Kidney (tissue), 22 donors: ENCODE measurements at places on chromosomes 11 and 22. TPM values are rescaled to one million over a fixed set of nuclear protein-coding genes. Genes with fewer than 3 reads are reported as not detected.
A peak's percentile ranks its signal among the peaks of the same experiment; 100 is the strongest.

Gene OR52A1
- not detected for total RNA-seq

Gene MRGPRX4
- total RNA-seq = not detected

Gene TEX12
- total RNA-seq = not detected

Gene EFCAB6
- 11.8 TPM for total RNA-seq

Gene BMAL1
- 20.6 TPM for total RNA-seq

Gene PELI3
- total RNA-seq = 8.1 TPM

GRCh38 chr22:36565686-36566085 lies 36.7 kb upstream of the EIF3D start:
- DNase-seq = no peak

- peak; percentile 60 for DNase-seq
Observed at GRCh38 chr11:117299351-117300282, 8.5 kb downstream of the BACE1-AS start.

- no peak for DNase-seq
Observed at GRCh38 chr11:109998921-109999320, 94.3 kb upstream of the ZC3H12C start.

GRCh38 chr11:62370743-62371440 lies 33.6 kb downstream of the ASRGL1 start:
- no peak for DNase-seq

DNA sequence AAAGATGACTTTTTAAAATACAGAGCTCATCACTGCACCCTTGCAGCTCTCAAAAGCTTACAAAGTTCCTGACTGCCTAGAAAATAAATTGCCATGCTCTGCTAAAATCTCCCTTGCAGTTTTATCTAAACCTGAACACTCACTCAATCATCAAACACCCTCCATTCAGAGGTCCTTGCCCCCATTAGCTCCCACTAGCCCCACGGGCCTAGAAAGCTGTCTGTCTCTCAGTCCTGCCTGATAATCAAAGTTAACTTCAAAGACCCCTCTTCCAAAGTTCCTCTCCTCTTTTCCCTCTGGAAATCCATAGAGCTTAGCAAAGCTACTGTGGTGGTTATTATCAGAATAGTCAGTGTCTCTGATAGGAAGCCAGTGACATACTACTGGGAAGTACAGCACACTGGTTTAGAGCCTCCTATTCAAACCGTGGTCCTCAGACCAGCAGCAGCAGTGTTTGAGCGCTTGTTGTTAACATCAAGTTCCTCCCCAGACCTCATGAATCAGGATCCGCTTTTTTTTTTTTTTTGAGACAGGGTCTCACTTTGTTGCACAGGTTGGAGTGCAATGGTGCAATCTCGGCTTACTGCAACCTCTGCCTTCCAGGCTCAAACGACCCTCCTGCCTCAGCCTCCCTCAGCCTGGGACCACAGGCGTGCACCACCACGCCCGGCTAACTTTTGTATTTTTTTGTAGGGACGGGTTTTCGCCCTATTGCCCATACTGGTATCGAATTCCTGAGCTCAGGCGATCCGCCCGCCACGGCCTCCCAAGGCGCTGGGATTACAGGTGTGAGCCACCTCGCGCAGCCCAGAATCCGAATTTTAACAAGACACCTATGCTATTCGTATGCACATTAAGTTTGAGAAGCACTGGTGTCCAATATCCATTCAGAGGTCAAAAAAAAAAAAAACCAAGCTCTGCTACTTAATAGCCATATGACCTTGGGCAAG lies 1.2 kb downstream of the NDUFC2 start:
- DNase-seq = no peak

GRCh38 chr11:103806130-103806895 lies 230.1 kb upstream of the DDI1 start:
- no peak for DNase-seq

DNA sequence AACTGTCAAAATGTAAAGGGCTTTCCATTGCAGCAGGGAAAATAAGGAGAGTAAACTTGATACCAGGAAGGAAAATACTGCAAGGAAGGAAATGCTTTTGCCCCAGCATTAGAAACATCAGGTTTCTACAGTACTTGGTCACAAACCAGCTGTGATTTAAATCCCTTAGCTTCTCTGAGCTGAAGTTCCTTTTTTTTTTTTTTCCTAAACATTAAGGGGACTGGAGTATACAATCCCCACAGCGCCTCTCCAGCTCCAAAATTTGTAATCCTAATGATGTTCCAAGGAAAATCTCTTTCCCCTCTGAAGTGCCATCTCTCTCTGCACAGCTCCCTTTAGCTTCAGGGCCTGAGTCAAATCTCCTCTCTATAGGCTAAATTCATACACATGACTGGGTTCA lies 220.5 kb upstream of the PITPNB start:
- DNase-seq = no peak
